SK-N-MC (cell line): ENCODE measurements at places on chromosomes 5 and 9.

GRCh38 chr9:9945966-9946365 is 666.8 kb downstream of the PTPRD start:
- no peak for DNase-seq

DNA sequence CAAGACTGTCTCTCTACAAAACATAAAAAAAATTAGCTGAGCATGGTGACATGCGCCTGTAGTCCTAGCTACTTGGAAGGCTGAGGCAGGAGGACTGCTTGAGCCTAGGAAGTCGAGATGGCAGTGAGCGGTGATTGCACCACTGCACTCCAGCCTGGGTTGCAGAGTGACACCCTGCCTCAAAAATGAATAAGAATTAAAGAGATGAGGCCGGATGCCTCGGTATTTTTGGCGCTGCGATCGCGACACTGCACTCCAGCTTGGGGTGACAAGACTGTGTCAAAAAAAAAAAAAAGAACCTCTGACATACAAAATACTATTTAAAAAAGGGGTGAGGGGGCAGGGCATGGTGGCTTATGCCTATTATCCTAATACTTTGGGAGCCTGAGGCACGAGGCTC is 7.3 kb downstream of the GPBP1 start:
- DNase-seq, result no peak

DNA sequence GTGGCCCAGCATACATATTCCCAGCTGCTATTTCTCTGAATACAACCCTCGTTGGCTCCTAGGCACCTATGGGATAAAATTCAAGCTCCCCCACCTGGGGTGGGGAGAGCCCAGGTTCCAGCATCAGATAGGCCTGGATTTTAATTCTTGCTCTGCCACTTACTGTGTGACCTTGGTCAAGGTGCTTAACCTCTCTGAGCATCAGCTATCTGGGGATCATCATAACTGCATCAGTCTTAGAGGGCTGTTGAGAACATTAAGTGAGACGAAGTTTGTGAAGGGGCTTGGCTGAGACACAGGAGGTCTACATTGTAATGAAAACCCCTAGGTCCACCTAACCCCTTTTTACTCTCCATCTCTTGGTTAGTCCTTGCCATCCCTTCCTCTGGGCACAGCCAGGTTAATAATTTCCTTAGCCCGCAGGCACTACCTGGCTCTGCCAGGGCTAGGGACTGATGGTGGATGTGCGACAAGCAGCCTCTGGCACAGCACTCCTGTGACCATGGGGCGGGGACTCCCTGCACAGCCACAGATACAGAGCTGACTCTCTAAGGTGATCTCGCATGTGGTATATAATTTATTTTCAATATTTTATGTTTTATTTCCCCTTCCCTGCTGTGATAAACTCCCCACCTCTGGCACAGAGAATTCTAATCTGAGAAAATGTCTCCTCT is 68.7 kb downstream of the CRB2 start:
- DNase-seq, result no peak

DNA sequence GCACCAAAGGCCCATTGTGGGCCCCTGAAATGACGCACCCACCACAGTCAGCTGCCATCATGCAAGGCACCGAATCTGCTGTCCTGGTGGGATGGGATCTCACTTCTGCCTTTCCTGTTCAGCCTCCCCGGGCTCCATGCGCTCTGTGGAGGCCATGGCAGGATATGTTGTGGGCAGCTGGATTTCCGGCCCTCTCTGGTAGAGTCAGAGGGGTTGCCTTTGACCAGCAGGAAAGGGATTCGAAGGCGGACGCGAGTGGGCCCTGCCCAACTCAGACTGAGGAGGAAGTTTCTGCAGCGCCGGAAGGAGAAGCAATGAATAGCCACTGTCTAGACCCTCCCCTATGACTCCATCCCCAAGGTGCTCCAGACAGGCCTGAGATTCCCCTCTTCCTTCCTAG is 35.5 kb downstream of the GADD45G start:
- no peak for DNase-seq

GRCh38 chr5:10145923-10146401 is 103.7 kb downstream of the ATPSCKMT start:
- no peak for DNase-seq
